ENCODE measurements at places on chromosomes 6 and 20.
A peak's percentile ranks its signal among the peaks of the same experiment; 100 is the strongest.

GRCh38 chr6:9901376-9901775, 513.5 kb downstream of the TFAP2A start:
- no peak for DNase-seq

- DNase-seq: no peak
Observed at GRCh38 chr6:110055387-110055735, 77.2 kb downstream of the GPR6 start.

- no peak for DNase-seq
Observed at GRCh38 chr6:29490055-29490454, 2.3 kb upstream of the MAS1L start.

DNA sequence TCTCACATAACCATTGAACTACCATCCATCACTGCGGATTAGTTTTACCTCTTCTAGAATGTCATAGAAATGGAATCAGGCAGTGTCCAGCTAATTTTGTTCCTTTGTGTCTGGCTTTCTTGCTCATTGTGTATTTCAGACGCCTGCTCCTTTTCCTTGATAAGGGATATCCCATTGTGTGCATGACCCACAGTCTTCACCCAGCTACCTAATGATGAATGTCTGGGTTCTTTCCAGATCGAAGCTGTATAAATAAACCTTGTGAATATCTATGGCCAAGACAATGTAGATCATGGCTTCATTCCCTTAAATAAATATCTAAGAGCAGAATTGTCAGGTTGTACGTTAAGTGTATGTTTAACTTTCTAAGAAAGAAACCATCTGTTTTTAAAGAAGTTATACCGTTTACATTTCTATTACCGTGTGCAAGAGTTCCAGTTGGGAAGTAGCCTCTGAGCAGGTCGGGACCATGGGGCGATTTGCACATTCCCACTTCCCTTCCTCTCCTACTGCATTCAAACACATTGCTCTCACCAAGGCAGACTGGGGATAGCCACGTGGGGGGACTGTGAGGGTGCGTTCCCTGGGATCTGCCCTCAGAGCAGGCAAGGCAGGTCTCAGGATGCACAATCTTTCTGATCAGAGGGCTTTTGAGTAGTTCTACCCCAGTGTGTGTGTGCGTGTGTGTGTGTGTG, 13.1 kb downstream of the CD93 start:
- no peak for DNase-seq

DNA sequence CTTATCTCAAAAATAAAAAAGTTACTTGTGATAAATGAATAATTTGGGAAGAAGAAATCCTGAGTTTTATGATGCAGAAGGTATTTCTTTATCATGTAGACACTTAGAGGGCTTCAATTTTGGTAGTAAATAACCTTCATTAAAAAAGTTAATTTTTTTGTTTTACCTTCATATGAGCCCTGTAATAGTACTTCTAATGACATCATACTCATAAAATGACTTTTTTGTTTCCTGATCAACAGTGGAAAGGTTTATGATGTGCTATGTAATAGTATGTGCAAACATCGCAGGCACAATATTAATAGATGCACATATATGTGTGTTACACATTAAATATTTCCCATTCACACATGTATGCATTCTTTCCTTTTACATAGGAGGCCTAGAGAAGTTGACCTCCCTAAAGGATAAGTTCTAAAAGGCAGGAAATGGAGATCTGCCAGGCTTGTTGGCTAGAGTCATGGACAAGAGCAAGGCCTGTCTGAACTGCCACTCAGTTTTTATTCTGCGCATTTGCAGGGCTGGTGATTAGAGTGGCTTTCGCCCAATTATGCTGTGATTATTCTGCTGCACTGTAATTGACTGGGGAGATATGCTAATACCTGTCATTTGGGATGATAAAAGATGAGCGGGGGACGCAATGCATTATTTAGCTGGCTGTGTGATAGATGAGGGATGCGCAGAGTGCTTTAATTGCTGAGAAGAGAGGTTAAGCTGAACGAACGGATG, 272.6 kb downstream of the TMEM242 start:
- DNase-seq: peak; percentile 27

GRCh38 chr6:158027590-158028285, 46.1 kb downstream of the SYNJ2 start:
- DNase-seq: no peak

- no peak for DNase-seq
Observed at GRCh38 chr6:44659726-44660125, 272.2 kb downstream of the CDC5L start.

GRCh38 chr6:148398244-148398643, 55.6 kb downstream of the SASH1 start:
- no peak for DNase-seq

- no peak for DNase-seq
Observed at GRCh38 chr20:48070991-48071652, 285.8 kb upstream of the SULF2 start.

- peak; percentile 67 for DNase-seq
Observed at GRCh38 chr6:39602601-39603519, 122.3 kb downstream of the KIF6 start.

DNA sequence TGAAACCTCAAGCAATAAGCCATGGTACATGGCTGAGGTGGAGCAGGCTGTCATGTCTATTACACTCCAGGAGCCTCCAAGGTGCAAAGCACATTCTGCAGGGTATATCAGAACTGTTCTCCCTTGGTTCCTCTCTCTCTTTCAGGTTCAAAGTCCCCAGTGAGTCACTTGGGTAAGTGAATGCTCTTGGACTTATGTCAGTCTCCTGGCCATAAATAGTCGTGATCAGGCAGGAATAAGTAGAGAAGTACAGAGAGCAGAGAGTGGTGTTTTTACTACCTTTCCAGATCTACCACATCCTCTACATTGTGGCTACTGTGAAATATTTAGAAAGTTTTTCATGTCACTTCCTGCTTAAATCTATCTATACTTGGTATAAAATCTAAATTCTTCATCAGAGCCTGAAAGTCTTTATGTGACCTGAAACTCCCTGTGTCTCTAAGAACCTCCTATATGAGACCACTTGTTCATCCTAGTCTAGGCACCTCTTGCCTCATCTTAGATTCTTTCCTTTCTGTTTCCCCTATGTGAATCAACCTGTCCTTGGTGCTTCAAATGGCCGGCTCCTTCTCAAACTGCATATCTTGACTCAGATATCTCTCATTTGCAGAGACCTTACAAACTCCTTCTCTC, 1077.6 kb upstream of the MAP3K7 start:
- no peak for DNase-seq

DNA sequence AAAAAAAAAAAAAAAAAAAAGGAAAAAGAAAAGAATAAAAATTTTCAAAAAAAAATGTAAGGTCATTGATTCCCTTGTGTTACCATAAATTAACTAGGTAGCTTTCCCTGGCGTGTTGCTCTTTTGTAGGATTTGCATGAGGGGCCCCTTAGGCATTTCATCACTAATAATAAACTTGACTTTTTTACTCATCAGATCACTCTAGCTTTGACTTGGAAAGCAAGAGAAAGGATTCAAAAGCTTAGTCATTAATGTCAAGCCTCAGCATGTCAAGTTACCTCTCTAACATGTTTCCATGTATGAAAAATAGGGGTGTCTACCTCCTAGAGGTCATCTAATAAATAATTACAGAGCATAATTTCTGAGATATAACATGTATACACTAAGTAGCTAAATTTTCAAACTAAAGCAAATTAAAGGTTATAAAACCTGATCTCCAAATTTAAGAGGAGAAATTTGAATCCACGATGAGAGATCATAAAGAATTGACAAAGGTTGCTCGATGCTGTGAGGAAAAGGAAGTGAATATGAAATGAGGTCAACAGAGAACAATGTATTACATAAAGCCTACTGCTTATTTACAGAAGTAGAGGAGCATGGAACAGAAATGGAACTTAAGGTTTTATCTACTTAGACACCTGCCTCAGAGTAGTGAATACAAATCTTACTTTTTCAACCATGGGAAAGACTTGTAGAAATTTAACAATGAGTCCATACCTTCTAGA, 86.8 kb downstream of the ARHGAP18 start:
- DNase-seq: no peak

- no peak for DNase-seq
Observed at GRCh38 chr6:150435832-150436231, 67.0 kb downstream of the IYD start.

DNA sequence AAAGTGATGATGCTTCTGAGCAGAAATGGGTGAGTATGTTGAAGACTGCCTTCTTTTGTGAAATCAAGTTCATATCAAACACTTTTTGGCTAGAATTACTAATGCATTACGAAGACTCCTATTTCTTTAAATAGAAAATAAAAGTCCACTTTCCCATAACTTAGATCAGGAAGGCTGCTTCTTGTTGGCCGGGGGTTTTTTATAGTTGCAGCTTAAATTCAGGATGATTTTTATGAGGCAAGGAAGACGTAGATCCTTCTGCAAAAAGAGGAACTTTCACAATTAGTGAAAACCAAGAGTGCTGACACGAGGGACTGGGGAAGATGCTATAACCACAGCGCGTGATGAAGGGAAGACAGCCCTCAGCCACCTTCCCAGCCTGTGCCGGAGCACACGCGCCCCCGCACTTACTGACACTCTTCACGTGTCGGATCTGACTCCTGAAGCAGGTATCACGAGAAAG, 206.1 kb upstream of the PRDM1 start:
- no peak for DNase-seq

- DNase-seq: no peak
Observed at GRCh38 chr20:11371831-11372230, 545.9 kb upstream of the BTBD3 start.

DNA sequence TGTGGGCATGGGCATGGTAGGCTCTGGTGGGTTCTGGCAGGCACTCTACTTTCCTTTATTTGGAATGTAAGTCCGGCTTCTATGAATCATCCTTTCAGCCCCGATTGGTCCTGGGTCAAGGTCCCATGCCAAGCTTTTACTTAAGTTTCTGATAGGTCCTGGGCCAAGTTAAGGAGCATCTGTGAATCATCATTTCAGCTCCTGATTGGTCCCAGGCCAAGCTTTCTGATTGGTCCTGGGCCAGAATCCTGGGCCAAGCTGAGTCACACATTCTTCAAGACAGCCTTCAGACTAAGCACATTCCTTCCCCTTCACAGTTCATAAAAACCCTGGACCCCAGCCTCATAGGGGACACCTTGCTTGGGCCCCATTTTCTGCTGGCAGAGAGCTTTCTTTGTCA, 231.0 kb upstream of the EYS start:
- no peak for DNase-seq

GRCh38 chr20:49832632-49833327, 20.2 kb downstream of the SLC9A8 start:
- DNase-seq: no peak

DNA sequence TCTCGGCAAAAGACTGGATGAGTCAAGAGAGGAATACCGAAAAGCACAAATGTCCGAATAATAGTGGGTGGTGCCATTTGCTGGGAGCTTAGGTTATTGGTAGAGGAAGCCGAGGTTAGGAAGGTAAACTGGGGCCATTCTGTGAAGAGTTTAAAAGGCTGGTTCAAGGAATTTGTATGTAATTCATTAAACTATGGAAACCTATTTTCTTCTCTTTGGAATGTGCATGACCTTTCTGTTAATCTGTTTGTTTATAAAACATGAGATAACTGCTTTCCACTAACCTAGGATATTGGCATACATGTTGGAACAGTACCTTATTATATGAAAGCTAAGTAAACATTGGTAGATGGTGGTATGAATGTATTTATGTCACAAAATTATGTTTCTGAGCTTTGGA, 71.8 kb downstream of the LCA5 start:
- no peak for DNase-seq

GRCh38 chr20:1955217-1955616, 38.6 kb downstream of the PDYN start:
- DNase-seq: no peak

- DNase-seq: no peak
Observed at GRCh38 chr20:51172558-51173428, 149.9 kb upstream of the KCNG1 start.

DNA sequence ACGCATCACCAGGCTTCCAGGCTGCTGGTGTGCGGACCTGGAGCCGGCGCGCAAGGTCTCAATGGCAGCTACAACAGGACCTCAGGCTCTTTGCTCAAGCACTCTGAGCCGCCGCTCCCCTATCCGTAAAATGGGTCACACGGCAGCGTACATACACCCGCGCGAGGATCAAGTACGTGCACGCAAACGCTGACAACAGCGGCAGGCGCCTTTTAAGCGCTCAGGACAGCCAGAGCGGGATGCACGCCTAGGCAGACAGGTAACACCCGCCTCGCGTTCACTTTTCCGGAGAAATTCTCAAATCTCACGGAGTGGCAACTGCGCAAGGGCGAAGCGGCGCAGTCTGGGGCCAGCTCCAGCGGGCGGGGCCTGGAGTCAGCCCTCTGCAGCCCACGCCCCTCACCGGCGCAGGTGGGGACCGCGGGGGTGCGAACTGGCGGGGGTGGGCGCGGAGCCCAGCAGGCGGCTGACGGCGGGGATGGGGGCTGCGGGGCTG, 535 bp downstream of the EXOC2 start:
- DNase-seq: no peak
